ENCODE measurements at places on chromosomes 4 and X. TPM values are rescaled to one million over a fixed set of nuclear protein-coding genes. Genes with fewer than 3 reads are reported as not detected.

DNA sequence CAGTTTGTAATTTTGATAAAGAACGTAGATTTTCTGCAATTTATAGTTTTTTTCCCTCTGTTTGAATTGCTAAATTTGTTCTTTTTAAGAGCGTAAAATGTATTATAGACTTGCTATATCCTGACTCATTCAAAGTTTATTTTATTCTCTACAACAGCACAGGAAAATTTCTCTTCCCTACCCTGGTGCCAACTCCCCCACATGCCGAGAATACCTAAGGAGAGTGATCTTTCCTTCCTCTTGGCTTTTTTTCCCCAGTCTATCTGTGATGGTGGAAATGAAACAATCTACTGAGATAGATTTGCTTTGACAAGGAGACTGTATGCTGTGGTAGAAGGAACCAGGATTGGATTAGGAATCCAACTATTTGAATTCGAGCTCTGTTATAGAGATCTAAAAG lies 271.6 kb downstream of the TLL1 start:
- H3K27ac ChIP-seq, result no peak overlapping the region
- no peaks in the 10 kb centered on the region for H3K27me3 ChIP-seq
- H3K4me1 ChIP-seq, result no peaks in the 10 kb centered on the region
- DNase-seq, result no peak
- H3K4me3 ChIP-seq, result no peak overlapping the region

GRCh38 chr4:38769441-38769840 lies 13.3 kb downstream of the TLR10 start:
- no peaks in the 10 kb centered on the region for H3K36me3 ChIP-seq
- H3K4me3 ChIP-seq, result no peak overlapping the region
- no peak for DNase-seq
- no peak overlapping the region for H3K27ac ChIP-seq

DNA sequence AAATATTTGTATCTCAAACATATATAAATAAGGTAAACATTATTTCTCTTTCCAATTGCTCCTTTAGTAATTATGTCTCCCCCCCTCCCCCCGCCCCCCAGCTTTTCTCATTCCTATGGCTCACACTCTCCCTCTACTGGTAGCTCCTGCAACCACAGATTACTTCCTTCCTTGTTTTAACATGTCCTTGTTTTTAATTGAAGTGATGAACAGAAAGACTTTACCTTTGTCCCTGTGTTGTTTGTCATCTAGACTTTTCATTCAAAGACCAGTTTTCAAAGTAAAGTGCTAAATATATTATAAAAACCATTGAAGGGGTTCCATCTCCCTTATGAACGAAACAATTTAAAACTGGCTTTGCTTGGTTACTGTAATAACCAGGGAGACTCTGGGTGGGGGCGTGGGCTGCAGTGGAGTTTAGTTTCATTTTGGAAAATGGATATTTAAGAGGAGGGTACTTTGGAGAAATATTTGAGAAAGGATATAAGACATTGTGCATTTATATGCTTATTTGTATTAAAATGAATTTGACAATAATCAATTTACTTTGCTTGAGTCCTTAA lies 352.9 kb downstream of the RAPGEF2 start:
- H3K36me3 ChIP-seq, result no peaks in the 10 kb centered on the region
- no peak overlapping the region for H3K27ac ChIP-seq
- DNase-seq, result no peak
- no peaks in the 10 kb centered on the region for H3K27me3 ChIP-seq

DNA sequence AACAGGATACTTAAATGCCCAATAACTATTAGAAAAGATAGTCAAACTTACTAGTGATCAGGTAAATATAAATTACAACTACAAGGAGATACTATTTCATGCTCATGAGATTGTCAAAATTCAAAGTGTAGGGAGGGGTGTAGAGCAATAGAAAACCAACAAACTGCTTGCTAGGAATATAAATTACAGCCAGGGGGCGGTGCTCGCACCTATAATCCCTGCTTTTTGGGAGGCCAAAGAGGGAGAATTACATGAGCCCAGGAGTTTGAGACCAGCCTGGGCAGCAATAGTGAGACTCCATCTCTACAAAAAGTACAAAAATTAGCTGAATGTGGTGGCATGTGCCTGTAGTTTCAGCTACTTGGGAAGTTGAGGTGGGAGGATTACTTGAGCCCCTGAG lies 556.5 kb upstream of the NR3C2 start:
- H3K27ac ChIP-seq, result no peak overlapping the region
- DNase-seq, result no peak
- no peaks in the 10 kb centered on the region for H3K4me1 ChIP-seq

GLRB gene
- 0.95 TPM for total RNA-seq

CXXC4 gene
- total RNA-seq, result 0.24 TPM

DNA sequence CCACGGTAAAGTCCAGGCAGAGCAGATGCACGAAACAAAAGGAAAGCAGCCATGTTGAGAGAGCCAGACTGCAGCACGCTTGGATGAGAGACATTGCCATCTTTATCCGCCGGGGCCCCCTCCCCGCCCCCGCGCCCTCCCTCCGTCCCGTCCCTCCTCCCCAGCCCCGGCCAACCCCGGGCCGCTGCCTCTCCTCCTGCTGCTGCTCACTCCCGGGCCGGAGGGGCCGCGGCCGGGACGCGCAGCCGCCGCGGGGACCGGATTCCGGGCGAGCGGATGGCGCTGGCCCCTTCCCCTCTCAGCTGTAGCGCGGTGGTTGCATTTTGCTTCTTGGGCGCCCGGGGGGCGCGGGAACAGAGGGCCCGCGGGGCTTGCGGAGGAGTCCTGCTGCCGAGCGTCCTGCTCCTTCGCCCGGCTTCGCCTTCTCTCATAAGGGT lies 542 bp downstream of the RNF150 start:
- peak overlapping the region; percentile 72 for H3K4me3 ChIP-seq
- peaks cover 28% of the 10 kb centered on the region for H3K4me1 ChIP-seq
- no peak for DNase-seq
- peak overlapping the region; percentile 81 for H3K27ac ChIP-seq
- H3K27me3 ChIP-seq, result no peaks in the 10 kb centered on the region
- H3K36me3 ChIP-seq, result no peaks in the 10 kb centered on the region

DTHD1 gene
- total RNA-seq, result not detected

DNA sequence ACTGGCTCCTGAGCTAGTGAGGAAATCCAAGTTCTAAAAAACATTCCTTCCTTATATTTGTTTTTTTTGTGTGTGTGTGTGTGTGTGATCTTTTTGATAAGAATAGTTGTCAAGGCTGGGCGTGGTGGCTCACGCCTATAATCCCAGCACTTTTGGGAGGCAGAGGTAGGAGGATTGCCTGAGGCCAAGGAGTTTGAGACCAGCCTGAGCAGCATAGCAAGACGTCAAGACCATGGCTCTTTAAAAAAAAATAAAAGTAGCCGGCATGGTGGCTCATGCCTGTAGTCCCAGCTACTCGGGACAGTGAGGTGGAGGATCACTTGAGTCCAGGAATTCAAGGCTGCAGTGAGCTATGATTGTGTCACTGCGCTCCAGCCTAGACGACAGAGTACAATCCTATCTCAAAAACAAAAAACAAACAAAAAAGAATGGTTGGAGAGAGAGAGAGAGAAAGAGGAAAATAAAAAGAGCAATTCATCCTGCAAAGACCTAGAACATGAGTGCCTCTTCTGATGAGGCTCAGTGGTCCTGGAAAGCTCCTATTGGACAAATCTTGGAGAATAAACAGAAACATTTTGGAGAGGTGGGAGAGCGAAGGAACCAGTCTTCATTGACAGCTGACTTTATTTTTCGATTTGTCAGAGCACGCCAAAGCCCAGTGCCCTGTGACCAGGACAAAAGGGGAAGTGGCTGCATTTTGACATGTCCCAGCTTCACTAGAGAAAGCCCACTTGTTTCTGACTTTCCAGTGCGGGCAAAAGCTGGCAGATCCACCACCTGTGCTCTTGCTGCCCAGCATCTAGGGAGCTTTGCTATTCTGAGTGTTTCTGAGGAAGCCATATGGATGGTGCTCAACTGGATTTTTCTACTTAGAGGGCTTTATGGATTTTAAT lies 244.7 kb downstream of the PALLD start:
- no peak overlapping the region for H3K4me3 ChIP-seq
- H3K27ac ChIP-seq, result no peak overlapping the region
- peaks cover 26% of the 10 kb centered on the region for H3K4me1 ChIP-seq
- DNase-seq, result no peak

DNA sequence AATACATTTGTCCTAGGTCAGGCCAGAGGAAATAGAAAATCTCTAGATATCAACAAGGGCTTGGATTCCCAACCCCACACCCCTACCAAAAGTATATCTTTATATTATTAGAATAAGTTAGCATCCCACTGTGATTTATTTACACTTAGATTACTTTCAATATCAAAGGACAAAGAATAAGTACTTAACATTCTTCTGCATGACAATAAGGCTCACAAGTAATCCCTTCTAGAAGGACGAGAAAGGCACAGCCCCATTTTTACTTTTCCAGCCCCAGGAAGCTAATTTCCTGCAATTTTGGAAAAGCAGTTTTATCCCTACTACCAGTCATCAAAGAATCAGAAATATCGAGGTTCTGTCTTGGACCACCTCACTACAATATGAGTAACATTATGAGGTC lies 14.1 kb upstream of the SLITRK2 start:
- DNase-seq, result no peak
- H3K36me3 ChIP-seq, result no peaks in the 10 kb centered on the region
- H3K4me3 ChIP-seq, result no peak overlapping the region
- H3K4me1 ChIP-seq, result no peaks in the 10 kb centered on the region

GRCh38 chrX:139267851-139268250 lies 262.7 kb upstream of the F9 start:
- H3K36me3 ChIP-seq, result no peaks in the 10 kb centered on the region
- no peak overlapping the region for H3K4me3 ChIP-seq
- DNase-seq, result no peak
- no peak overlapping the region for H3K27ac ChIP-seq
- no peaks in the 10 kb centered on the region for H3K27me3 ChIP-seq

EDA2R gene
- 0.09 TPM for total RNA-seq

DNA sequence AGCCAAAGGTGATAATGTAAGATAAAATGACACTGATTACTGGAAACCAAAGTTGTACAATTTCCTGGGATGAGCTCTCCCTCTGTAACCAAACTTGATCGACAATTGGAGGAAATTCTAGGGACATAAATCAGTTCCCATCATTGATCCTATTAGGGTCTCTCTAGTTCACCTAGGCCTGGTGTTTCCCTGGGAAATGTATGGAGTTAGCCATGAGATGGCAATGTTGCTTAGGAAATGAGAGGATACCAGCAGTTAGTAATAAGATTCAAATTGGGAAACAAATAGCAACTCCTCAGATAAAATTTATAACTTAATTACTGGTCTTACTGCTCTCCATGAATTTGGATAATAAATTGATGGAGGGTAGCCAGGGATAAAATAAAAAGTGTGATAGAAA lies 52.2 kb downstream of the SPATA18 start:
- peaks cover 17% of the 10 kb centered on the region for H3K4me1 ChIP-seq
- no peaks in the 10 kb centered on the region for H3K27me3 ChIP-seq
- DNase-seq, result no peak
- no peak overlapping the region for H3K27ac ChIP-seq
- no peaks in the 10 kb centered on the region for H3K36me3 ChIP-seq
- no peak overlapping the region for H3K4me3 ChIP-seq

SNX25 gene
- 17.3 TPM for total RNA-seq

GRCh38 chrX:27966955-27967354 lies 14.3 kb downstream of the DCAF8L1 start:
- no peaks in the 10 kb centered on the region for H3K36me3 ChIP-seq
- H3K27ac ChIP-seq, result no peak overlapping the region
- DNase-seq, result no peak
- no peaks in the 10 kb centered on the region for H3K27me3 ChIP-seq
- no peak overlapping the region for H3K4me3 ChIP-seq
- H3K4me1 ChIP-seq, result no peaks in the 10 kb centered on the region

GRPR gene
- not detected for total RNA-seq

GRCh38 chr4:150990250-150990649 lies 24.8 kb downstream of the LRBA start:
- no peaks in the 10 kb centered on the region for H3K4me1 ChIP-seq
- H3K27me3 ChIP-seq, result no peaks in the 10 kb centered on the region
- H3K4me3 ChIP-seq, result no peak overlapping the region
- no peaks in the 10 kb centered on the region for H3K36me3 ChIP-seq
- no peak for DNase-seq

FGF2 gene
- total RNA-seq, result 1.5 TPM

DNA sequence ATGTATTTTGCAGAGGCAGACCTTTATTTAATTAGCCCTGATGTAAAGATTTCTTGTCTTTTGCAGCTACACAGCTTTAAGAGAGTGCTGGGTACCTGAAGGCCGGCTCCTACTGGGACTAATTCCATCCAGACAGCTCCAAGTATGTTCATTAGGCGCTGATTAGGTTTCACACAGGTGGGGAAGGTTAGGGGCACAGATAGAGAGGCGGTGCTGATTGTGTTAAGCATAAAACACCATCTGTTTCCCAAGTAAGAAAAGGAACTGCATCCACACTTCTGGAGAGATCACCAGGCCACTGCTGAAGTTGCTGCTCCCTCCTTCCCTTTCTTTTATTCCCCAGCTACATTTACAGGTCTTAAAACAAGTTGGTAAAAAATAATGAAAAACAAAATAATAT lies 349.5 kb downstream of the ZIC3 start:
- no peak for DNase-seq
- H3K4me1 ChIP-seq, result no peaks in the 10 kb centered on the region
- H3K27ac ChIP-seq, result no peak overlapping the region
- no peaks in the 10 kb centered on the region for H3K27me3 ChIP-seq

DNA sequence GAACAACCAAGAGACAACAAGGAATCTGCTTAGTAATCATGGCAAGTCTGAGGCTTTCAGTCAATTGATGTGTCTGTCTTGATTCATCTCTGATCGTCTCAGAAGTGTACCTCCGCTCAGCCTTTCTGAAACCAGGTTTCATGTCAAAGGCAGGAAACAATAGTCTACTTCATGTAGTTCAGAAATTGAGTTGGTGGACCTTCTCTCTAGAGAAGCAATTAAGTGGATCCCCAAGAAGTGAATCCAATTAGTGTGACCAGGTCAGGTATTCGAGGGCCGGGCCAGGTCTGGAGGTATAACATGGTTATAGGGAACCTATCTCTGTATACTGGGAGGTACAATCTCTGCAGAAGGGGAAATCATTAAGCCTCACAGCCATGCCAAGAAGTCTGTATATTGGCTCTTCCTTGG lies 32.0 kb downstream of the DAPP1 start:
- no peak overlapping the region for H3K27ac ChIP-seq
- H3K36me3 ChIP-seq, result no peaks in the 10 kb centered on the region

DNA sequence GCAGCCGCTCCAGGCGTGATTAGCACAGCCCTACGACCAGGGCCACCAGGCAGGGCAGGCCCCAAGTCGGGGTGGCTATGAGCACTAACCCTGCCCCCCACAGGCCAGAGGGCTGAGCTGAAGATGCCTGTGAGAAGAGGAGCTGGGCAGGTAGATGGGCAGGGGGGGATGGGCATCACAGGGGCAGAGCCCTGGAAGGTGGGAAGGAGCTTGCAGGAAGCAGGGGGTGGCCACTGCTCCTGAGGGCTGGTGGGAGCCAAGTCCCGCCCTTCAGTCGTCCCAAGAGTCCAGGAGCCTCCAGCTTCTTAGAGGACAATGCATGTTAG lies 7.3 kb upstream of the MXD4 start:
- peak overlapping the region; percentile 21 for H3K4me3 ChIP-seq
- no peaks in the 10 kb centered on the region for H3K27me3 ChIP-seq
- H3K4me1 ChIP-seq, result peaks cover 59% of the 10 kb centered on the region
- peak overlapping the region; percentile 86 for H3K27ac ChIP-seq

- DNase-seq, result no peak
- no peaks in the 10 kb centered on the region for H3K4me1 ChIP-seq
- no peaks in the 10 kb centered on the region for H3K27me3 ChIP-seq
- no peaks in the 10 kb centered on the region for H3K36me3 ChIP-seq
- no peak overlapping the region for H3K4me3 ChIP-seq
- H3K27ac ChIP-seq, result no peak overlapping the region
Measured at GRCh38 chr4:10455133-10455532, 2.1 kb downstream of the ZNF518B start.

- no peak overlapping the region for H3K4me3 ChIP-seq
- no peaks in the 10 kb centered on the region for H3K27me3 ChIP-seq
- no peaks in the 10 kb centered on the region for H3K4me1 ChIP-seq
- no peak overlapping the region for H3K27ac ChIP-seq
- no peaks in the 10 kb centered on the region for H3K36me3 ChIP-seq
Measured at GRCh38 chrX:153868576-153869472, 17.1 kb downstream of the L1CAM start.

DMRTC1B gene
- total RNA-seq, result not detected

All from gastrocnemius medialis (tissue), 4 donors.